Activated CD4-positive, CD25-positive, alpha-beta regulatory T cell treated with anti-CD3 and anti-CD28 coated beads, Interleukin-2, amount 50 U/mL, for 16 hours (primary cell): ENCODE measurements at places on chromosomes 7 and 10.

DNA sequence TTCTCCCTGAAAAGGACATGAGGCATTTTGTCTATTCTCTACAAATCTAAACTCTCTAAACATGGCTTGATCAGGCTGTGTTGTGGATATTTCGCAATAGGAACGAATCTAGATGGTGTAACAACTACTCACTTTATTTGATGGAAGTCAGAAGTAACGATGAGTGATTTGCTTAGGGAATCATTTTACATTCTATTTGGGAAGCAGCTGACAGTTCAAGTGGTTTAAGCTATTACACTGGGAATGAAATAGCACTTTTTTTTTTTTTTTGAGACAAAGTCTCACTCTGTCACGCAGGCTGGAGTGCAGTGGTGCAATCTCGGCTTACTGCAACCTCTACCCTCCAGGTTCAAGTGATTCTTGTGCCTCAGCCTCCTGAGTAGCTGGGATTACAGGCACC, 44.1 kb downstream of the NPY start:
- no peak for DNase-seq

DNA sequence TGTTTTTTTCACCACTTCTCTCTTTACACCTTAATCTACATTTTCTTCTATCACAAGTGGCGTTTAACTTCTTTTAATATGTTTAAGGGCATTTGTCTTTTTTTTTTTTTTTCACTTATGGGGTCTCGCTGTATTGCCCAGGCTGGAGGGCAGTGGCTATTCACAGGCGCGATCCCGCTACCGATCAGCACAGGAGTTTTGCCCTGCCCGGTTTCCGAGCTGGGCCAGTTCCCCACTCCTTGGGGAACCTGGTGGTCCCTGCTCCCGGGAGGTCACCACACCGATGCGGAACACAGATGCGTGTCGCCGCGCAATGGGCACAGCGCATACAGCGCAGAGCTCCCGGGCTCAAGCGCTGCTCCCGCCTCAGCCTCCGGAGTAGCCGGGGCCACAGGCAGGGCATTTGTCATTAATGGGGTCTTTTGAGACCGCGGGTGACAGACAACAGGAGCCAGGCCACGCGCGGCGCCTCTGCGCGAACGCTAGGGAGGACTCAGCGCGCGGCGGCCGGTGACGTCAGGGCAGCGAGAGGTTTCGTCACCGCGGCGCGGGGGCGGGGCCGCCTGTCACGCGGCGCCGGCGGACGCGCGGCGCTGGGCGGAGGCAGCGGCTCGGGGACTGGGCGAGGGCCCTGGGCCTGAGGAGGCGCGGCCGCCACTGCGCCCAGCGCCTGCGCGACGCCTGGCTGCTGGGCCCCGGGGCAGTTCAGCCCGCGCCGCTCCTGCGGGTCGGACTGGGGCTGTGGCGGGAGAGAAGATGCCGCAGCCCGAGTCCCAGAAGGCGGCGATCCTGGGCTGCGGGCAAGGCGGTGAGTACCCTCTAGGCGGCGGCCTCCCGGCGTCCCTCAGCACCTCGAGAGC, at the start of gene GALNT11:
Gene GALNT11 (plus strand): TSS at position 598 of the 860 bp plus-strand sequence. CDS start 68,554 bp downstream, outside the sequence.
- DNase-seq, result peak; percentile 71

- DNase-seq, result no peak
These were observed 49.6 kb upstream of the CAV2 start for GRCh38 chr7:116449950-116450349.

DNA sequence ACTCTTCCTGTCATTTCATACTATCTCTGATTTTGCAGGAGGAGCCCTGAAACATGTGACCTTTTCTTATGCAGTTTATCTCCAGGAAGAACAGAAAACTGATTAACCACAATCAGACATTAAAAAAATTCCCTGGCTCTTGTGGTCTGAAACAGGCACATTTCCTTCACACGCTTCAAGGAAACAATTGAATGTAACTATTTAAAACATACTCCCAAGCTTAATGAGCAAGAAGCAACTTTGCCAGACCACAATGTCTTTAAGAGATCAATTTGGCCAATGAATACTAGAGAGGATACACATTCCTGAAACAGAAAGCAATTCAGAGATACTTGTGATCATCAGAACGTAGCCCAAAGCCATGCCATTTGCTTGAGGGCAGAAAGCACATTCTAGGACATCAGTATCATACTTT, 65.8 kb downstream of the PIP4K2A start:
- no peak for DNase-seq

DNA sequence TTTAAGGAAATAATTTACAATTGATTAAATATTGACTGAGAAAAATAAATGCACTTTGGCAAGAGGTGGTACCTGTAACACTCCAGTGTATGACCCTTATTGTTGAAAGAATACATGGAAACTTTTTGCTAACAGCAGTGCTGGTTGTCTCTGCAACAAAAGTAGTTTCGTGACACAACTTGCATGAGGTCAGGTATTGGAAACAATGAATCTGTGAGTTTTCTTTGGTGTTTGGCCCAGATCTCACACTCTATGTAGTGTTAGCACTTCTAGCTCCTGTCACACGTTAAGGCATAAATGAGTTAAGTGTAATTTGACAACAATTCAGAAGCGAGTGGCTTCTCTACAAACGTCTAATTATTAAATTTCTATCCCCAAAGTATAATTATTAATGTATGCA, 137.7 kb upstream of the MDFIC start:
- no peak for DNase-seq

DNA sequence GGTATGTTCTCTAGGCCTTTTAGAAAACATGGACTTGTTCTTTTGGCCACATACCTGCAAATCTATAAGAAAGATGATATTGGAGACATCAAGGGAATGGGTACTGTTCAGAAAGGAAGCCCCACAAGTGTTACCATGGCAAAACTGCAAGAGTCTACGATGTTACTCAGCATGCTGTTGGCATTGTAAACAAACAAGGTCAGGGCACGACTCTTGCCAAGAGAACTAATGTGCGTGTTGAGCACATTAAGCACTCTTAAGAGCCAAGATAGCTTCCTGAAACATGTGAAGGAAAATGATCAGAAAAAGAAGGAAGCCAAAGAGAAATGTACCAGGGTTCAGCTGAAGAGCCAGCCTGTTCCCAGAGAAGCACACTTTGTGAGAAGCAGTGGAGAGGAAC, 37.1 kb downstream of the SDK1 start:
- DNase-seq, result no peak
